ENCODE measurements at places on chromosomes 2 and 18.

GRCh38 chr18:60925892-60926291 is 407.3 kb upstream of the CDH20 start:
- DNase-seq = no peak

- no peak for DNase-seq
Observed at GRCh38 chr2:215002500-215002899, 135.9 kb downstream of the ABCA12 start.

- no peak for DNase-seq
Observed at GRCh38 chr2:201057087-201057521, 14.4 kb downstream of the HYCC2 start.

DNA sequence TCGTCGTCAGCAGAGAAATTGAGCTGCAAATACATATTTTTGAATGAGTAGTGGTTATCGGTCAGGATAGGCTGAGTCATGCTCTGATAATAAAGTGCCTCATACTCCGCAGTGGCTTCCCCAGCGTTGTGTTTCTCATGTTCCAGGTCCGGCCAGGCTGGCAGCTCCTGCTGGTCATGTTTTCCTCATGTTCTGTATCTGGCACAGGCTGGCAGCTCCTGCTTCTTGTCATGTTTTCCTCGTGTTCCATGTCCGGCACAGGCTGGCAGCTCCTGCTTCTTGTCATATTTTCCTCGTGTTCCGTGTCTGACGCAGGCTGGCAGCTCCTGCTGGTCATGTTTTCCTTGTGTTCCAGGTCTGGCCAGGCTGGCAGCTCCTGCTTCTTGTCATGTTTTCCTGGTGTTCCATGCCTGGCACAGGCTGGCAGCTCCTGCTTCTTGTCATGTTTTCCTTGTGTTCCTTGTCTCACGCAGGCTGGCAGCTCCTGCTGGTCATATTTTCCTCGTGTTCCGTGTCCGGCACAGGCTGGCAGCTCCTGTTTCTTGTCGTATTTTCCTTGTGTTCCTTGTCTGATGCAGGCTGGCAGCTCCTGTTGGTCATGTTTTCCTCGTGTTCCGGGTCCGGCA is 148.9 kb downstream of the ATP9B start:
- no peak for DNase-seq

DNA sequence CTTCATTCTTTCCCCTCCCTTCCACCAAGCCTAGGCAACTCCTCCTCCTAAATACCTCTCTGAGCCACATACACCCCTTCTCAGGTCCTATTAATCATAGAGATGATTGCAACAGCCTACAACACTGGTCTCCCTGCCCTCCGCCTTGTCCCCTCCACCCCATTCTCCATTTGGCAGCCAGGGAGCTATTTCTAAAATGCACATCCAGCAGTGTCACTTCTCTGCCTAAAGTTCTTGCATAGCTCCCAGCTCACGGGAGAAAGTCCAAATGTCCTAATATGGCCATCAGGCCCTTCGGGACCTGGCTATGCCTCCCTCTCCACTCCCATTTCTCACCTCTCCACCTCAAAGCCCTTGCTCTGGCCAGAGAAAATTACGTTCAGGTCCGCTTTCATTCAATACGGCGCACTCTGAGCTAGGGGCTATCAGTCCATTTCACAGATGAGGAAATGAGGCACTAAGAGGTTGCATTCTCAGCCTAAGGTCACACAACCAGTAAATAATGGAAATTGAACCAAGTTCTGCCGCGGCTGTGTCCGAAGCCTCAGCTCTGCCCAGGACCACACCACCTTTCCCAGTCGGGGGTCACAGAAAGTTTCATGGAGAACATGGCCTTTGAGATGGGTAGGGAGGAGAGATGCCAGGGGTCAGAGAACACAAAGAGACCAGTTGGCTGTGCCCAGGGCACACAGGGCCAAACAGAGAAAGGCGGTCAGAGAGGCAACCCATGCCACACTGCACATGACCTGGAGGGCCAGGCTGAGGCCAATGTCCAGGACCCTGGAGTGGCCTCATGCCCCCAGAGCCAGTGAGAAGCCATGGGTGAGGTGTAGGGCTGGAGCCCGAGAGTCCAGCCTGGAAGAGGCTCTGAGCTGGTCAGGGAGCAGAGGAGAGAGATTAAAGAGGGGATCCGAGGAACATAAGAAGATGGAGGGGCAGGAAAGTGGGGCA is 72.8 kb downstream of the TNS1 start:
- DNase-seq = no peak

GRCh38 chr2:64765160-64765805 is 111.6 kb upstream of the SERTAD2 start:
- DNase-seq = no peak

- no peak for DNase-seq
Observed at GRCh38 chr2:182894174-182894573, 27.7 kb upstream of the FRZB start.

DNA sequence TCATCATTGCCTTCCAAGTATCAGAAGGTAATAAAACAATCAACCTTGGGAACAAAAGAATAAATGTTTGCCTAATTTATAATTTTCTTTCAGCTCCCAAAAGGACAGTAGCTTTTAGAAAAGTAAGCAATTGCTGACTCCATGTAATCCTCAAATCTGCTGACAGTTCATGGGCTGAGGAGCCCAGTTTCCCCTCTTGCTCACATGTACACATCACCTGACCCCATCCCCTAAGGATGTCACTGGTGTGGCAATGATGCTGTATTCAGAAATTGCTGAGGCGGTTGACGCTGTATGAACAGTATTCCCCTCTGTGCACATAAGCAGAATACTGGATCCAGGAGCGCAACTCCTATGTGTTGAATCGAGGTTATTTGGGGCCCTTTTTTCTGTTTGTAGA is 56.1 kb upstream of the LYPD1 start:
- no peak for DNase-seq

DNA sequence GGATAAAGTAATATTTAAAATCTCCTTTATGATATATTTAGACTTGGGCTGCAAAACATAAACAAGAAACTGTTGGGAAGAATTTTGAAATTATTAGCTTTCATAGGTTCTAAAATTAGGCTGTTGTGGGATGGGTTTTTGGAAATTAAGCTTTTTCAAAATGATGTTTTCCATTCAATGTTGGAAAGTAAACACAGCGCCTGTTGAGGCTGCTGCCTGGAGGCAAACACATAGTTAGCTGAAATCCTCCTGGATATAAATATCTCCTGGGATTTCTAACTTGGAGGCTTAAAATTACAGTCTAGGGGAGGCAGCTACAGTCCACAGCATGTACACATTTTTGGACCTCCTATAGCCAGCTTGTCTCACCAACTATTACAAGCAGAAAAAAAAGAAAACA is 197.3 kb downstream of the DCC start:
- no peak for DNase-seq

DNA sequence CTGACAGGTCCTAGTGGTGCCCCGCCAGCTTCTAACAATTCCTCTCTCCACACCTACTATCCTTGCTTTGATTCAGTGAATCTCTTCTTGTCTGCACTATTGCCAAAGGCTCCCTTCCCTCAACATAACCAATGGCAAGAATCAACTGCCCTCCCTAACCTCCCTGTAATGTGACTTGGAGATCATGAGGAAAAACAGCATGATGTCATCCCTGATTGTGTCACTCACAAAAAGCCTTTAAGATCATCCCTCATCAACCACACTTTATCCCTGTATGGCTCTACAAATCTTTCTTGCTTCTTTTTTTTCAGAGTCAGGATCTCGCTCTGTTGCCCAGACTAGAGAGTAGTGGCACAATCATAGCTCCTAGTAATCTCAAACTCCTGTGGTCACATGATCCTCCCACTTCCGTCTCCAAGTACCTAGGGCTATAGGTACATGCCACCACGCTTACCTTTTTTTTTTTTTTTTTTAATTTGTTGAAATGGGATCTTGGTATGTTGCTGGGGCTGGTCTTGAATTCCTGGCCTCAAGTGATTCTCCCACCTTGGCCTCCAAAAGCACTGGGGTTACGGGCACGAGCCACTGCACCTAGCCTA is 19.7 kb downstream of the SAP130 start:
- no peak for DNase-seq

DNA sequence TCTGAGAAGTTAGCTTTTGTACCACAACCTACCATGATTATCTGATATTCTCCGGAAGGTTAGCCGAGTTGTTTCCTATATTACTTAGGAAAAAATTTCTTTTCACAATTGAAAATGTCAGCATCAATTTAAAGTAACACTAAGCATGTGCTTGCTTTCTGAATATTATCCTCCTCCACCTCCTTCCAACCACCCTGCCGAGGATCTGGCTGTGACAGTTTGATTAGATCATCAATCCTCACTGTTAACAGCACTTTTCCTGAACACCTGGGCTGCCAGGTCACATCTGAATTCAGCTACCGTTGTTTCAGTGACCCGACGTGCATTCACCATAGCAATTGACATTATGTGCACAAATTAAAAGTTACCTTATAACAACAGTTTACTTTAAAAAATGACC is 207.0 kb downstream of the ZNF407 start:
- DNase-seq = no peak

DNA sequence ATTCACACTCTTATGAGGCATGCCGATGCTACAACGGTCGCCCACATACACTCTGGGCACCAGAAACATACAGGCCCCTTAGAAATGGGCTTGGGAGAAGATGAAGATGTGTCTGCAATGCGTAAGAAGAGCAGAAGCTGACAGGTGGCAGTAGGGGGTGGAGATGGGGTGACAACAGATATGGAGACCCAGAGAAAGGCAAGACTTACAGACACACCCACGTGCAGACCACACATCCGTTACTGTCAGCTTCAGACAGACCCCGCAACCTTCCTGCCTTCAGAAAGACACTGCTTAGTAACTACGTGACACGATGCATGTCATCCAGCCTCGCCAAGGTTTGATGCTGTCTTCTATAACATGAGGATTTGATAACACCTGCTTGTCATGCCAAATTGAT is 89.5 kb downstream of the ZFP36L2 start:
- DNase-seq = peak; percentile 93

- no peak for DNase-seq
Observed at GRCh38 chr2:178863856-178864620, 56.8 kb upstream of the TTN start.

DNA sequence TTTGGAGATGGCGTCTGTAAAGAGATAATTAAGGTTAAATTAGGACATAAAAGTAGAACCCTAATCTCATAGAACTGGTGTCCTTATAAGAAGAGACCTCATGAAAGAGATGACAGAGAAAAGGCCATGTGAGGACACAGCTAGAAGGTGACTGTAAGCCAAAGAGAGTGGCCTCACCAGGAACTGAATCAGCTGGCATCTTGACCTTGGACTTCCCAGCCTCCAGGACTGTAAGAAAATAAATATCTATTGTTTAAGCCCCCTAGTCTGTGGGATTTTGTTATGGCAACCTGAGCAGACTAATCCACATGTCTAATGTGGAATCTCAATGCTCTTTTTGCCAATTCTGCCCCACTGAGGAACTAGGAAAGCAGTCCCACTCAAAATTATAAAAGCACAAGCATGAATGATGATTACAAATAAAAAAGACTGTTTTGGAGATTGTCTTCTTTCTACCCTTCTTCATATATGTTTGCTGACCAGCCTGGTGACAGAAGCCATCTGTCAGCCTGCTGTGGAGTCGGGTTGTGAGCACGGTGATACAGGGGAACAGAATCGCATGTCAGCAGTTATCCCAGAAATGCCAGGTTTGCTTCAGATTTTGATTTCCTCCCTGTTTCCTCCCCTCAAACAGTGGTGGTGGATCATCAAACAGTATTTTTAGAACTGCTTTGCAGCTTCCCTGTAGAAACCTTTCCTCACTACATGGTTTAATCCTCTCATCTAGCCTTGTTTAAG is 54.2 kb downstream of the INPP4A start:
- no peak for DNase-seq

- DNase-seq = no peak
Observed at GRCh38 chr2:18976168-18976961, 382.1 kb downstream of the OSR1 start.
